CD4-positive, alpha-beta T cell treated with Interleukin-1 beta for 1 hour (primary cell): ENCODE measurements at places on chromosomes 5 and 9.

DNA sequence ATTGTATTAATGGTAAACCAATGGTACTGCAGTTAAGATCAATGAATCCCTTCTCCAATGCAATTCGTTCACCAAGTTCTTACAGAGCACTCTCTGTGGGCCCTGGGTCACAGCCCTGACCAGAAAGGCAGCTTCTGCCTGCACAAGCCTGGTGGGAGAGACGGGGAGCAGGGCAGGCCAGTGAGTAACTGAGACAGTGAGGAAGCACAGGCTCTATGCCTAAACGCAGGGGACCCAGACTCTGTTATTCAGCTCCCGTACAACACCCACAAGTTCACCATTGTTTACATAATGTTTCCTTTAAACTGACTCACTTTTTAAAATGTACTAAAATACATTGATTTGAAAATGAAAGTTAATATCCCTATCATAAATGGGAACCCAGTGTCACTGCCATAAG lies 40.5 kb upstream of the CTSL start:
- DNase-seq: no peak

DNA sequence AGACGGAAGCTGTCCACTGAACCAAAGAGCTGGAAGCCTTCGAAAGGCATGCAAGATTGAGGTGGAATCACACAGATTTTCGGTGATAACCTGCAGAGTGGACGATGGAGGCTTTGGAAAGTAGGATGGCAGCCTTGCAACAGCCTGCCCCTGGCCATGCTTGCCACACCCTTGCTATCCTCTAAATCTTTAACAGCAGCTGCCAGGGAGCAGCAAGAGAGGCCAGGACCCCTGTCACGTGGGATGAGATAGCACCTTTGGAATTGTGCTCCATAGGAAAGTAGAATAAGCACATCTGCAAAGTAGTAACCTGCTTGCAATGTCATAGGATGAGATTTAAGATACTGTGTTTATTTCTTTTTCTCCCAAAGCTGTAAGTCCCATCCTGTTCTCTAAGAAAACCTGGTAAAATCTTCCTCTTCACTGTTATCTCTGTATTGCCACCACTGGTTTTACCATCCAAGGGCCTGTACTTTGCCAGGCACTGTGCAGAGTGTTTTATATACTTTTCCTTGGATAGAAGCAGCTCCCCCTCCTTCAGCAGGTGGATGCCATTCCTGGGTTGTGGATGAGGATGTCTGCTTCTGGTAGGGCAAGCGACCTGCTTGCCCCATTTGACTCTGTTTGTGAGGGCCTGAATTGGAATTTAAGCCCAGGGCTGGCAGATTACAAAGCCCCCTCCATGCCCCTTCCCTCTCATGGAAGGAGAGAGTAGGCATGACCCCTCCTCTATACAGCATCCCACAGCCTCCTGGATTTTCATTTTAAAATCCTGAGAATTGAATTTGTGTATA lies 10.1 kb downstream of the TRIO start:
- DNase-seq: no peak

- no peak for DNase-seq
These were observed at the start of gene HRCT1 for GRCh38 chr9:35905912-35906679. Gene HRCT1, plus strand, starts transcription at chr9:35906202. Its CDS starts 86 bp downstream, at chr9:35906288.

DNA sequence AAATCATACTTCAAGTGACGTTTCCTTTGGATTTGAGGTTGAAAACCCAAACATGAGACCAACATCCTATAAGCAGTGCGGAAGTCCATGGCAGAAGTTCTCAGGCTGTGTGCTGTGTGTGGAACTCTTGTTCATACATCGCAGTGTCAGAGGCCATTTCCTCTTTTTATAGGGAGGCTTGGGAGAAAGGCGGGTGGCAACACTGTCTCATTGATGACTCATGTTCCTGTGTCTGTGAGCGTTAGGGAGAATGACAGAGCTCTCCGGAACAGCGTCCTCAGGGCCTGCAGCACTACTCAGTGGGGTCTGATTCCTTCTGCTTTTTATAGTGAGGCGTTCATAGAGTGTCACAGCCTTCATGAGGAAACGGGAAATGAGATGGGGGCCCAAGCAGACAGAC lies 98.8 kb upstream of the BASP1 start:
- DNase-seq: peak; percentile 26

DNA sequence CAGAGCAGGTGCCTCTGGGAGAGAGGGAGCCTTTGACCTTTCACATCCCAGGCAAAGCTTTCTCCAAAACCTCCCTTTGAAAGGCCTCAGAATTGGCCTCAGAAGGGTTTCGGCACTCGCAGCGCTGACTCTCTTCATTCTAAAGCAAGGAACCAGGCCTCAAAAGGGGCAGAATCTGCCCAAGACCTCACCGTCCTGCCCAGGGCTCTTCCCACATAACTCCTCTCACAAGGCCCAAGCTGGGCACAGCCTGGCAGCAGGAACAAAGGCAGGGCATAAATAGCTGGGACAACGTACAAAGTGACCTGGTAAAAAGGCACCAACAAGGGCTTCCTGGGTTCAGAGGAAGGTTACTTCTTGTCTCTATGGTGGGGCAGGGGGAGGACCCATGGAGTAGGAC lies 166.3 kb upstream of the FSTL4 start:
- DNase-seq: no peak

DNA sequence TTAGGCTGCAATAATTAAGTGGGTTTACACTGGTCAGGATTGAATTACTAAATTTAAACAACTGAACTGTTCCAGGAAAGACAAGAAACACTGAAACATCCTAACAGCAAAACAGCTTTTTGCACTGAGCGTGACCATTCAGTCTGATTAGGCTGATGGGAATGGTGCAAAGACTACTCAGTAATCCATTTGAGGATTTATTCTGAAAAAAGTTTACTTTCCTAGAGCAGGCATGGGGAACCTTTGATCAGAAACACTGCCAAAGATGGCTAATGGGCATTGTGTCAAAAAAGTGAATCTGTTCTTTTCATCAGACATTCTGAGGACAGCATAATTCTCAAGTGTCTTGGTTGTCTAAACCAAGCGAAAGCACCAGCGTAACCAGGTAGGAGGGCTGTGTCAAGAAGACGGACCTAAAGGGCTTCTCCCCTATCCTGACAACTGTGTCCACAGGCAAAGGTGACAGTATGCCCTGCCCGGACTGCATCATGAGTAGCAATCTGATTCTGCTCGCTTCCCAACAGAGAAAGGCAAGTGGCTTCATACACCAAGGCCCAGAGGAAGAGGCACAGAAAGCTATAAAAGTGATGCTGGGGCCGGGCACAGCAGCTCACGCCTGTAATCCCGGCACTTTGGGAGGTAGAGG lies 33.3 kb downstream of the FBXW2 start:
- no peak for DNase-seq

- DNase-seq: no peak
These were observed 13.6 kb downstream of the GTF3C4 start for GRCh38 chr9:132683873-132684272.

DNA sequence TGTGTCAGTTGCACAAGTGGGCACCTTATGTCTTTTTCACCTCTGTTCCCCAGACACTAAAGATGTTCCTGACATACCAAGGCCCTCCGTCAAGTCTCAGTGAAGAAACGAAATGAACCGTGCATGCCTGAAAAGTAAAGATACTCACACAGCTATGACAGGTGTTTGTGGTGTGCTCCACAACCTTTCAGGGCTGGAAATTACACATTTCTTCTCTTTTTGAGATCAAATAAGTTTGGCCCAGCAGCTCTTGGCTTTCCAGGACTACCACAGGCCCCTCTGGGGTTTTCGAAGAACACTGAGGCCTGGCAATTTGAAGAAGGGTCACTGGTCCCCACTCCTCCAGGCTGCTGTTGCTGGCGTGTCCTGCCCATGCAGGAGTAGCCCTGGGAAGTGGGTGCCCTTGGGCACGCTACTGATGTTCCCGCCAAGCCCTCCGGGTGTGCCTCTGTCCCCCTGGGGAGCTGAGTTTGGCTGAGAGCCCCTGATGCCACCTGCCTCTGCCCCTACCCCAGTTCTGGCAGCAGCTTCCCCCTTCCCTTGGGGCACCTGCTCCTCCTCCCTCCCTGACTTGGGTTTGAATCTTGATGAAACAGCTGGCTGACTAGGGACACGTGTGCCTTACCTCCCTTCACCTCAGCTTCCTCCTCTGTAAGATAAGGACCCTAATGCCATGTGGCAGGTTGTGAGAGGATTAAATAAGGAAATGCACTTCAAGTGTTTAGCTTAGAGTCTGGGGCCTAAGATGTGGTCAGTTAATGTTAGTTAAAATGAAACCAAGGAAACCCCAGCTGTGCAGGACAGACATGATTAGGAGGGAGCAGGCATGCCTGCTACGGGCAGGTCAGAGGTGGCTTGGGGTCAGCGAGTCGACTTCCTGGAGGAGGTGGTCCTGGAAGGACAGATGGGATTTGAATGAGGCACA lies 49.1 kb upstream of the GADD45G start:
- DNase-seq: no peak

DNA sequence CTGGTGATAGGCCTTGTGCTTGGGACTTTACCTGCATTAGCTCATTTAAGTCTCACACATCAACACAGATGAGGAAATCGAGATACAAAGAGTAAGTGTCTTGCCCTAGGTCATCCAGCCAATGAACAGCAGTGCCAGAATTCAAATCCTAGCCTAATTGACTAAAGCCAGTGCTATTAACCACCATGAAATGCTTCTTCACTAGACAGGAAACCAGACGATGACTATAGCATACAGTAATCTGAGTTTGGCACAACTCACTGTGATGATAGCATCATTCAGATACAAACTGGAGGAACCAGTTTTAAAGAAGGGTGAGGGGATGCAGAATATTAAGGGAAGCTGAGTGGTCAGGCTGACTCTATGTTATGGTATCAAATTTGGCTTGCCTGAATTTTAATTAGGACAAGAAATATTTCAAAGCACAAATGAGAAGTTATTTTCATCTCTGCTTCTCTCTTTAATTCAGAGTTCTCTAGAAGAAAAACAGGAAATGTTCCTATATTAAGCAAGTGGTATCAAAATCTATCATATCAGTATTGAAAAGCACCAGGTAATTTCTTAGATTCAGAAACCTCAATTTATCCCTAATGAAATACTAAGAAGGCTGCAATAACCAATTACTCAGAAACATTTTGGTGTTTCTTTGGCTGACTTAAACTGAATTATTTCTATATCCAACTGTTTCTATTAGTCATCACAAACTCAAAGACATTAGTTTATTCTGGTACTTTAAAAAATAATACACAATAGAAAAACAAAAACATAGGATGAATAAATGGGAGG lies 147.0 kb upstream of the RASA1 start:
- DNase-seq: peak; percentile 38

GRCh38 chr9:83754383-83754977 lies 46.7 kb upstream of the UBQLN1 start:
- no peak for DNase-seq

DNA sequence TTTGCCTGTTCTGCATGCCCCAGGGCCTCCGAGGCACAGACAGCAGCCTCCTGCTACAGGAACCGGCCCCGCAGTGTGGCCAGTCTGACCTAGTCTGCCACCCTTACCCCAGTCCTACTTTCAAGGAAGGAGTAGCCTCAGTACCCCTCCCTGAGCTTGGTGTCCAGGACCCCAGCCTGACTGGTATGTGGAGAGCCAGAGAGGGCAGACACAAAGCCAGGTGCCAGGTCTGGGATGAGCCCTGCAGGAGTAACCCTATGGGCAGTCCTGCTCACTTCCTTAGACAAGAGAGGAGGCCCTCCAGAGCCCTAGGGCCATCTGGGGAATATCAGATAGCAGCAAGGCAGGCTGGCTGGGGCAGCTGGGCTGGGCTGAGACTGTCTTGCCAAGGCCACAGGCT lies 67.8 kb downstream of the NRG2 start:
- no peak for DNase-seq

DNA sequence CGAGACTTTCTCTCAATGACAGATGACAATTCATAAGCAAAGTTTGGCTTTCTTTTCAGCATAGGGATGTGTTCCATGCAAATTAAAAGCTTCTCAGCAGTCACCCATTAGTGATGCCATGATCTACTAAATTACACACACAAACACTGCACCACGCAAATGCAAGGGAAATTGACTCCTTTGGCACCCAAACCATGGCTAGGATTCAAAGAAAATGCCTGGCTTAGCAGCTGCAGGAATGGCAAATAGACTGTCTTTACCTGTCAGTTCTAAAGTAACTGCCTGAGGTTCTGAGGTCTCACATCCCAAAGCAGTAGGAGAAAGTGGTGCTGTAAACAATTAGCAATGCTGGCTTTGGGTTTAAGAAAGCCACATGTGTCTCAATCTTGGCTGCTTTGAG lies 108.6 kb upstream of the ATP10B start:
- DNase-seq: no peak

- peak; percentile 75 for DNase-seq
These were observed 53.6 kb downstream of the GPR107 start for GRCh38 chr9:130107234-130107861.

- no peak for DNase-seq
These were observed 21.6 kb upstream of the FBN2 start for GRCh38 chr5:128559300-128560297.

- no peak for DNase-seq
These were observed 85.5 kb downstream of the TEK start for GRCh38 chr9:27194401-27195091.

- no peak for DNase-seq
These were observed 793.7 kb upstream of the RGMB start for GRCh38 chr5:97979740-97980139.

DNA sequence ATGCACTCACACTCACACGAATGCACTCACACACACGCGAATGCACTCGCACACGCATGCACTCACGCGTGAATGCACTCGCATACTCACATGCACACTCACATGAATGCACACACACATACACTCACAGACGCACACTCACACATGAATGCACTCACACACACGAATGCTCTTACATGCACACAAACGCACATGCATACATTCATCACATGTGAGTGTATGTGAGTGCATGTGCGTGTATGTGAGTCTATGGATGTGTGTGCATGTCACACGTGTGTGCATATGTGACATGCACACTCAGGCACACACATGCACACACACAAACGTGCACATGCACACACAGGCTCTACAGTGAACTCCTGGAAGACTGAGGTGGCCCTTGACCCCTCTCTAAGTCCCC lies 121.7 kb downstream of the ADAMTS2 start:
- no peak for DNase-seq

- no peak for DNase-seq
These were observed 139.3 kb downstream of the LHFPL2 start for GRCh38 chr5:78509145-78509865.

- DNase-seq: no peak
These were observed 7.1 kb upstream of the BTF3 start for GRCh38 chr5:73491155-73491554.

- DNase-seq: peak; percentile 3
These were observed 73.2 kb upstream of the EPB41L4A start for GRCh38 chr5:112492291-112492690.

GRCh38 chr5:157327771-157328170 lies 61.8 kb downstream of the CYFIP2 start:
- DNase-seq: no peak

DNA sequence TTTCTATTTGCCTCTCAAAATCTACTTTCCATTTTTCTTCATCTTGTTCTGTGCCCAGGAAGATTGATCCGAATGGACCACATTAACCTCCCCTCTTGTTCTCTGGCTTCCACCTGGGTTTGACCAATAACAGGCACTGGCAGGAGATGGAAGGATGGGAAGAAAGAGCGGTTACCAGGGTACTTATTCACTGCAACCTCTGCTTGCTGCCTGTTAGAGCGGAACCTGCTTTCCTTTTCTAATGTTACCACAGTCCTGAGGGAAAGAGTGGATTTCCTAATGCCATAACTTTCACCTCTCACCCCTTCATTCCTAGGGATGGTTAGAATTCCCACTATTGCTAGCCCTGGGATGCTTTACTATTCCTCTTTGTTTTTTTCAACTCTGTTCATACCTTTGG lies 262.1 kb downstream of the RFX3 start:
- no peak for DNase-seq
